CD4-positive, alpha-beta T cell treated with Interleukin-15 for 4 hours (primary cell): ENCODE measurements at places on chromosomes 2 and 18.

- no peak for DNase-seq
Measured at GRCh38 chr2:16155766-16156165, 215.4 kb downstream of the MYCN start.

DNA sequence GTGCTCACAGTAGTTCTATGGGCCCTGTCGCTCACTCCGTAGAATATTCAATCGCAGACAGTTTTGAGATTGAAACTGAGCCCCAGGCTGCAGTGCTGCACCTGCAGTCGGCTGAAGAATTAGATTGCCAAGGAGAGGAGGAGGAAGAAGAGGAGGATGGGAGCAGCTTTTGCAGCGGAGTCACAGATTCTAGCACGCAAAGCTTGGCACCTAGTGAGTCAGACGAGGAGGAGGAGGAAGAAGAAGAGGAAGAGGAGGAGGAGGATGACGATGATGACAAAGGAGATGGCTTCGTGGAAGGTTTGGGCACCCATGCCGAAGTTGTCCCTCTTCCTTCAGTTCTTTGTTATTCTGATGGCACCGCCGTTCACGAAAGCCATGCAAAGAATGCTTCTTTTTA lies 115.2 kb downstream of the GALNT3 start:
- no peak for DNase-seq

DNA sequence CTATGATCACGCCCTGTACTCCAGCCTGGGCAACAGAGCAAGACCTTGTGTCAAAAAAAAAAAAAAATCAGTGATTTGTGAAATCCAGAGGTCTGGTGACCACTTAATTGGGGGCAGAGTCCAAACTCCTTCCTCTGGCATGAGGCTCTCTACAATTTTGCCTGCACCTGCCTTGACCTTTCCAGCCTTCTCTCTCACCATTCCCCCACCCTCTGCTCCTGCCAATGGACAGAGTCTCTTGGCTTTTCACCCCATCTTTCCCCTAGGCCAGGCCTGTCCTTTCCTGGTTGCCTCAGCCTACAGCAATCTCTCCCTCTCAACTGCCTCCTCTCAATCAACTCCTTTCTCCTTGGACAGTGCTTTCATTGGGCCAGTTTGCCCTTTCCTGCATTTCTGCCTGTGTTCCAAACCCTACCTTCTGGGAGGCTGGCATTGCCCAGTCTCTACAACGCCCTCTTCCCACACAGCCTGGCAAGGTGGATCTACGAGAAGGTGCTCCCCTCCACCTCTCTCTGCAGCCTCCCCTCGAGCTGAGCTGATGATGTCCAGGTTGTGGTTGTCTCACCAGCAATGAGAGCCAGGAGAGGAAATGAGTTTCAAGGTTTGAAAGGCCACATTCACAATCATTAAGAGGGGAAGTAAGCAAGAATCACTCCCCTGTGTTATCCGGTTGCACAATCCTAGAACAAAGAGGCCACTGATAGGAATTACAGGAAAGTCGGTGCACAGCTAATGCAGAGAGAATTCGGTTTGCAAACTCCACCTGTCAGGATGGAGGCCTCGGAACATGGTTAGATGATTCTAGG lies 39.5 kb upstream of the NPAS2 start:
- no peak for DNase-seq

DNA sequence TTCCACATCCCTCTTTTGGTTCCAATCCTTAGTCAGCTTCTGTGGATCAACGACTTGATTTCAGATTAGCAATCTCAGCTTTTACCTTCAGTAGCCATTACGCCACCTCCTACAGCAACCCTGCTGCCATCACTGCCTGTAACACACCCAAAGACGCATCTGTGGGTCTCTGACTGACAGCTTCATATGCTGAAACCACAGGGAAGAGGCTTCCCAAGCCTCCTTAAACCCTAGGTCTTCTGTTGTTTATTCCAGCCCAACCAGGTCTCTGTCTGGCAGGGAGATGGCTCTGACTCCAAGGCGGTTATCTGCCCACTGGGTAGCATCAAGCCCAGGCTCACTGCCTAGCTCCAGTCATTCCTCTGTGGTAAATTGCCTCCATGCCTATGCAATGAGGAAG lies 28.6 kb upstream of the TRIB2 start:
- no peak for DNase-seq

DNA sequence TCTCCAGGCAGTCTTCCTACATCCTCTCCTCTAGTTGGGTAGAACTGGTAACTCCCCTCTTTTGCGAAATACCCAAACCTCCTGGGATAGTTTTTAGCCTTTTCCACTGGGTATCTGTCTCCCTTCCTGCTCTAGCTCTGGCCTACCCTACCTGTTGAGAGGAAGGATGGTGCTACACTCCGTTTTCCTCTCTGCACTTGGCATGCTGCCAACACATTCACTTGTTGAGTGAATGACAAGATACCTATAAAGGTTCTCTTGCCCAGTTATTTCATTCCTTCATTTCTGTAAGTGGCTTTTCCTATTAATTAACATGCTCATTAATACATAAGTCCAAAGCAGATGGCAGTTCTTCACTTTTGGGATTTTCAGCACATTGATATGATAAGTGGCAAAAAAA lies 293.8 kb downstream of the CNTNAP5 start:
- DNase-seq: no peak

GRCh38 chr2:152560166-152560565 lies 157.1 kb downstream of the PRPF40A start:
- DNase-seq: no peak

DNA sequence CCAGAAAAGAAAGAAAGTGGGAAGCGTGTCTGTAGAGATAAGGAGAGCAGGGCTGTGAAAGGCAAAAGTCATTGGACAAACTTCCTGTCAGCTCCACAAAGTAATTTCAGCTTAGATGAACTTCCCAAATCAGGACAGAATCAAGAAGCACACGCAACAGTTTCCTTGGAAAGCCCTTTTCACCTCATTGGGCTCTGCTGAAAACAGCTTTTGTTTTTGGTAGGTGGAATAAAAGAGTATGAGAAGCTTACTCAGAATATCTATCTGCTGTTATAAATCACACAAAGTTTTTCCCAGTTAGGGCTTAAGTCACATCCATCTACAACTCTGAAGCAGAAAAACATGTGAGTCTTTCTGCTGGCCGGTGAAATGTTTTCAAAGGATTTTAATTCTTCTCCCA lies 42.4 kb upstream of the EFEMP1 start:
- no peak for DNase-seq

DNA sequence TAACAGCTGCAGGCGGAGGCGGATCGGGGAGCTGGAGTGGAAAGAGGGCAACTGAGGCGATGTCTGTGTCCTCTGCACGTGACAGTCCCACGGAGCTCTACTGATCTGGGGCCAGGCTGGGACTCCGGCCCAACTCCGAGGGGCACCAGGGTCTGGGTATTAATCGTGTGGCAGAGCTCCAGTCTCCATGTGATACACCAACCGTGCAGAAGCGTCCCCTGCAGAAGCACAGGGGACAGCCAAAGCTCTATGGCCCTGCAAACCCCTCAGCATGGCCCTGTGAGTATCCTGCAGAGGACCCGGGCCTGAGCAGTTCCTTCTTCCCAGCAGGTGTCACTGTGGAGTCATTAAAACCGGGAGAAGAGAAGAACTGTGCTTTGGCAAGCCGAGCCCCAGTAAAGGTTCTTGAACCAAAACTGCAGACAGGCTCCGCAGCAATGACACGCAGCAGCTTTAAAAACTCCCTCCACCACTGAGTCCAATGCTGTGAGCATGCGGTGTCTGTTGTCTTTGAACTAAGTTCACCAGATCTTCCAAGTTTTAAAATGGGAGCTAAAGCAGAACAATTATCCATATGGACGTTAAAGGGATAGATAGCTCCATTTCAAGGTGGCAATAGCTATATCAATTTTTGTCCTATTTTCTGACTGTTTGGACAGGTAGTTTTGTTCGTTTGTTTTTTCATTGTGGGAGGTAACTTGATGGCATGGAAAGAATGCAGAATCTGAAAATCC lies 79.4 kb downstream of the TMEM182 start:
- no peak for DNase-seq

GRCh38 chr18:46939337-46939963 lies 22.0 kb downstream of the KATNAL2 start:
- no peak for DNase-seq

GRCh38 chr2:2735041-2735440 lies 404.0 kb upstream of the MYT1L start:
- DNase-seq: no peak
